CD4-positive, alpha-beta T cell treated with Interleukin-15 for 4 hours (primary cell): ENCODE measurements at places on chromosomes 4 and X.
A peak's percentile ranks its signal among the peaks of the same experiment; 100 is the strongest.

GRCh38 chrX:44980403-44980802, 107.4 kb downstream of the KDM6A start:
- DNase-seq: no peak

DNA sequence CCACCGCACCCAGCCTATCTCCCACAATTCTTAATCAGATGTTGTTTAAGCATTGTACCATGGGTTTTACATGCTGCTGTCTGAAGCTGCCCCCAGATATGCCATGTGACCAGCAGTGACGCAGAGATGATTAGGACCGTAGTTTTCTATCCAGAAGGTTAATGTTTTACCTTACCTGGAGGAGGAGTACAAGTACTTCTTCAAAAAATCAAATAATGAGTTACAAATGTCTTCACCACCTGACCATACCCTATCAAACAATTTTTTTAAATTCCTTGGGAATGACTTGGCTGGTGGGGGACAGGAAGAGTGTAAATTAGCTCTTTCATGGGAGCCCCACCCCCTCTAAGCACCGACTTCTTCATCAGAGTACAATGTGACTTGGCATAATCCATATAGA, 16.2 kb upstream of the SGMS2 start:
- DNase-seq: no peak

DNA sequence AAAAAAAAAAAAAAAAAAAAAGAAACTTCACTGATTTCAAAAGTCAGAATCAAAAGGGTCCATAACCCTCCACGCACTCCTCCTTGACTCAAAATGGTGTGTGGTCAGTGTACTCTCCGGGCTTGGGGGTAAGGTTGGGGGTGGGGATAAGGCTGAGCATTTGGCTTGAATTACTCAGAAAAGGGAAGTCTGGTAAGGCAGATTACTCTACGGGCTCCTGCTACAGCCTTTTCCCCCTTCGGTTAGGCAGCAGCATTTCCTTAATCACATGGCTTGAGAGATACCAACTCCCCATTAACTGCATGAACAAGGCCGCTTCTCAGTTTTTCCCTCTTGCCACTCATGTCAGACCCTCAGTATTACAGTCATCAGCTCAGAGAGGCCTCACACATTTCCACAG, 135.4 kb upstream of the DUSP21 start:
- DNase-seq: no peak

DNA sequence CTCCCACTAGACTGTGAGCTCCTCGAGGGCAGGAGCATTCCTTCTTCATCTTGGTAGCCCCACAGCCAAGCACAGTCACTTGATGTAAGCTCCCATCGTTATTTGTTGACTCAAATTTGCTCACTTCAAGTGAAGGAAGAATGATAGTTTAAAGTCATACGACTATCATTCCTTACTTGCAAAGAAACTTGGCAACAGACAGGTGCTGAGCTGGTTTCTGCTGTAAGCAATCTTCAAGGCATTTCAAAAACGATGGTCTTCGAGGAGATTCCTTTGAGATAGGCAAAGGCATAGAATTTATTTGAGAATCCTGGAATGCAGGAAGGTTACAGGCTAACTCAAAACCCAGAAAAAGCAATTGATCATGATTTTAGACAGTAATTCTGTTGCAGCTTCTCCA, 64.8 kb downstream of the QDPR start:
- no peak for DNase-seq

- DNase-seq: no peak
These were observed 184.2 kb upstream of the HCCS start for GRCh38 chrX:10926891-10927290.

DNA sequence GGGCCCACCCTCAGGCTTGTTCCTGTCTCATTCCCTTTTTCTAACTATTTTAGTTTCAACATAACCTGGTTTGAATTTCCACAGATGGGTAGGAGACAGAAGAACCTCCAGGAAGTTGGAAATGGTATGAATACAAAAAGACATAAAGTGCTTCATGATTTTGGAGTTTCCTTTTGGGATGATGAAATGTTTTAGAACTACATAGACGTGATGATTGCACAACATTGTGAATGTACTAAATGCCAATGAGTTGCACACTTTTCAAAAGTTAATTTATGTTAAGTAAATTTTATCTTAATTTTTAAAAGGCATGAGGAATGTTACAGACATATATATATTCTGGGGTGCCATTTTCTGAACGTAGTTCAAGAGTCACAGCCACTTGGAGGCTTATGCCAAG, 41.1 kb upstream of the IBSP start:
- DNase-seq: no peak

GRCh38 chrX:72069350-72070160, 62.2 kb downstream of the RTL5 start:
- no peak for DNase-seq

DNA sequence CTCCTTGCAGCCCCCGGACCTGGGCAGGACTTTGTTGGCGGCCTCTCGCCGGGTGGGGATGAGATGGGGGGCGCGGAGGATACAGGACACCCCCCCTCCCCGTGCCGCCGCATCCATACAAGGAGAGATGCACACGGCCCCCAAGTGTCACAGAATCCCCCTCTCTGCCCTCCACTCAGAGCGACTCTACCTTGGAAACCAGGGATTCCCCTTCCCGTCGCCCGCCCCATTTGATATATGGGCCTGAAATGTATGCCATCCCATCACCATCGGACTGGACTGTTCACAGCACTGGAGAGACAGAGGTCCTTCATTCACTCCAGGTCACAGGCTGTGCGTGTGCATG, 426 bp downstream of the PORCN start:
- peak; percentile 3 for DNase-seq

DNA sequence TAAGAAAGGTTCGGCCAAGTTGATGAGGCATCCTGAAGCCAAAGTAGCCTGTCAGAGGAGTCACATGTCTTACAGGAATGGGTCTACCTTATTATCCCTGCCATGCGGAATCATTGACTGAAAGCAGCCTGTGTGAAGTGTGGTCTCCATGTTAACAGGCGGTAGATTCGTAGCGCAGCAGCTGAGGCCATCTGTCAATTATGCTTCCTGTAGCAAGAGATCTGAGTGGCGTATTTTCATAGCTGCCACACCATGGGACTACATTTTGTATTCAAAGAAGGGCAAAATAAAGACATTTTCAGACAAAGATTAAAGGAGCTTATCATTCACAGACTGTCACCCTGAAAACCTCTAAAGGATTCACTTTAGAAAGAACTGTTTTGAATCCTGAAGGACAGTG, 11.2 kb upstream of the MED14 start:
- DNase-seq: no peak

DNA sequence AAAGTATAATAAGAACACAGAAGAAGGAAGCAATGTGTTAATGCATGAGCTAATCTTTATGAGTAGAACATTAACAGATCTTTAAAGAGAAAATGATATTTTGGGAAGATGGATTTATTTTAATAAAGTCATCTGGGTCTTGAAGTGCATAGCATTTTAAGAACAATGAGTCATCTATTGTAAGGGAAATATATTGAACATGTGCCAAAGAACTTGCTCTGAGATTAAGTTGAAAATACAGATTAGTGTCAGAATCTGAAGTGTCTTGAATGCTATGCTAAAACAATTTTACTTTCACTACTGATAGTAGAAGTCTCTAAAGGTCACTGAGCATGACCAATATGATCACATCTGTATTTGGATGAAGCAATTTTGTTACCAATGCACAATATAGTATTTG, 776.7 kb upstream of the GRID2 start:
- DNase-seq: no peak

- DNase-seq: no peak
These were observed 697.5 kb upstream of the GNPDA2 start for GRCh38 chr4:45423896-45424295.

DNA sequence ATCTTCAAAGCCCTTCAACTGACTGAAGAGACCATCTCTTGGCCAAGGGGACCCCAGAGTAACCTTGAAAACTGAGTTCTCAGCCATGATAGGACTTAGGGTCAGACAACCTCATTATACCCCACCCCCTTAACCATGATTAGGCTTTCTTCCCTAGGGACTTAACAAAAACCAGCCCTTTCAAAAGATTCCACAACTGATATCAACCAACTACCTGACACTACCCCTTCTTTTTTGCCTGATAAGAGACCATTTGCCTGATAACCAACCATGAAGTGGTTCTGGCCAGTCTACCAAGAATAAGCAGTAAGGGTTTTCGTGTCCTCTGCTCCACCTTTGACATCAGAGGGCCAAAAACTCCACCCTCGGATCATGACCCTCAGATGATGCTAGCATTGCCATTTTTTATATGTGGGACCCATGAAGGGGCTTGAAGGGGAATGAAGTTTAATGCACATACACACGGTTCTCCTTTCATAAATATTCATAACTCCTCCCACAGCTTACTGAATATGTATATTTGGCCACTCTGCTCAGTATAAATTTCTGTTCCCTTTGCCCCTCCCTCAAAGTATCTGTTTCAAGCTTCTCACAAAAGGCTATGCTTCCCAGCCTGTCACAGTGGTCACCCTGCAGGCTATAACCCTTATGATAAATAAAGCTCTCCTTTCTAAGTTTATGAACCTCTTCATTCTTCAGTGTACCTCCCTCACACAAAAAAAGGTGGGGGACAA, 12.3 kb downstream of the TBCK start:
- DNase-seq: no peak

DNA sequence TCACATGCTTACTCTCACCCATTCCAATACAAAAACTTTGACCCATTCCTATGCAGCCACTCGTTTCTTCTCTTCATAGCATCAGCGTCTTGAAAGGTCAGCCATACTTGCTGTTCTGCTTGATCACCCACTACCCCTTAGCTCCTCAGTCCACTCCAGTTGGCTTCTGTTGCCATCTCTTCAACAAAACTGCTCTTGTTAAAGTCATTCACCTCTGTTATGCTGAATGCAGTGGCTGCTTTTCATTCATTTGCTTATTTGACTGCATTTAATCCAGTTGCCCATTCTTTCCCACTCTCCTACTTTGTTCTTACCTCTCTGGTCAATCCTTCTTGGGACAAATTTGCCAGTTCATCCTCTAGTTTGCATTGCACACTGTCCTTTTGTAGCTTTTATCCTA, 24.9 kb downstream of the CEP135 start:
- DNase-seq: no peak

- DNase-seq: no peak
These were observed 104.6 kb downstream of the PSAPL1 start for GRCh38 chr4:7330031-7330596.

DNA sequence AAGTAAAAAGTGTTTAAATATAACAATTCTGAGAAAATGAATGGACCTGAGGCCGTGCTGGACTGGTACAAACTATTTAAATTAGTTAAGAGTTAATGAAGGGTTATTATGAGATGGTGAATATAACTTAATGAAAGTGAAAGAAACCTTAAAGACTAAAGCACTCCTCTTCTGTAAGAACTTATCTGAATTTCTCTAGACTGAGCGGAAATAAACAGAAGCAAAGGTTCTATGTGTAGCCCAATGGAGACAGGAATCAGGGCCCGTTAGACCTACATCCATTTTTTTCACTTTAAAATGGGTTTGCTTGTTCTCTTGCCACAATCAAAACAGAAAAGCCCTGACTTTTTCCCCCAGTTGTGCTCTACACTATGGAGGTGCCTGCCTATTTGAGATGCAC, 14.9 kb downstream of the AMMECR1 start:
- no peak for DNase-seq

- DNase-seq: no peak
These were observed 216.3 kb upstream of the BCOR start for GRCh38 chrX:40314070-40314469.

DNA sequence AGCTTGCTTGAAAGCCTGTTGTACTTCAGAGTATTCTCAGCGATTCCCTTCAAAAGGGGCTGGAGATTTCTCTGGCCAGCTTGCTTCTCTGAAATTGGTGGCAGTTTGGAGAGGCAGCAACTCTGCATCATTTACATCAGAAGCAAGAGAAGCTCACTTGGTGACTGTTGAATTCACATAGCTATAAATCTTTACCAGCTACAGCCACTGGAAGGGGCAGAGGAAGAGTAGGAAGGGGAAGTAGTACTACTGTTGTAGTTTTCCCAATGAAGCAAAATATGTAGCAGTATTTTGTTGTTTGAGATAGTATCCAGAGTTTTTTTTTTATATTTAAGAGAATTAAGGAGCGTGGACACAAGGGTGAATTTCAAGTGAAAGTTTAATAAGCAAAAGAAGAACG, 2.8 kb downstream of the TENT5D start:
- no peak for DNase-seq

DNA sequence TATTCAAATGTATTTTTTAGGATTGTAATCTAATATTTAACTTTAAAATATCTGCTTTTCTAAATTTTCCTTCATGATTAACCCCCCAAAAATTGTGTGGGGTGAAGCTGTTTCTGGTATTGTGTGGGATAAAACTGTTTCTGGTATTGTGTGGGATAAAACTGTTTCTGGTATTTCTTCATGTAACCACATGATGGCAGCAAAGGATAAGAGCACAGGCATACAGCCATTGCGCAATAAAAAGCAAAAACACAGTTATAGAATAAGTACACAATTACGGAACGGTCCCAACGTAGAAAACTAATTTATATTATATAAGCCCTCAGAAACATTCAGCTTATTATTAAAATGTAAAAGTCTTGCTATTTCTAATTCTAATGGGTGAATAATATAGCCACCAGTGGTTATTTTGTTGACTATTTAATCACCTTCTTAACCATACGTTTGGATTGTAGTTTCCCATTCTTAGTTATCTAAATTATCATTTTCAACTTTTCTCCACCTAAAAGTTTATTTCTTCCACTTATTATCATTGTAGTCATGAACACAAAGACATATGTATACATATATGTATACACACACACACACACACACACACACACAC, 333.9 kb upstream of the FSTL5 start:
- peak; percentile 17 for DNase-seq

DNA sequence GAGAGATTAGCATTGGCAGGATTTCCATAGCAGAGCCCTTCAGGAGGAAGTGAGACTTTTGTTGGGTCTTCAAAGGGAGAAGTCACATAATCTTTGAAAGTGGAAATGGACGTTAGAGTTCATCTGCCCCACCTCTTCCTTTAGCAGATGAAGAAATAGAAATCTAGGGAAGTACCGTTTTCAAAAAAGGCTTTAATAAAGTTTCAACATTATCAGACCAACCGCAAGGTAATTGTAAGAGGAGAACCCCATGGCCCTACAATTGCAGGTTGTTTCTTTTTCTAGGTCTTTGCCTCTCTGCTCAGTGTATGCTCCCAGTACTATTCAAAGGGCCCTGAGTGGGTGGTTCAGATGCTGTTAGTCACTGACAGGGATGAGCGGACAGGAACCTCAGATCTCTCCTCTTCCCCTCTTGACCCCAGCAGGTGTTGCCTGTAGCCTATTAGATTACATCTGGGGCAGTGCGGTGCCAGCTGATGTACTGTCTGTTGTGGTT, 48.6 kb upstream of the AP1S2 start:
- no peak for DNase-seq

DNA sequence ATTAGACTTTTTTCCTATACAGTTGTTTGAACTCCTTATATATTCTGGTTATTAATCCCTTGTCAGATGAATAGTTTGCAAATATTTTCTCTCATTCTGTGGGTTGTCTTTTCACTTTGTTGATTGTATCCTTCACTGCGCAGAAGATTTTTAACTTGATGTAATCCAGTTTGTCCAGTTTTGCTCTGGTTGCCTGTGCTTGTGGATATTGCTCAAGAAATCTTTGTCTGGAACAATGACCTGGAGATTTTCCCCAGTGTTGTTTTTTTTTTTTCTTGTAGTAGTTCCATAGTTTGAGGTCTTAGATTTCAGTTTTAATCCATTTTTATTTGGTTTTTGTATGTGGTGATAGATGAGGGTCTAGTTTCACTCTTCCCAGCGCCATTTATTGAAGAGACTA, 289.8 kb upstream of the SPOCK3 start:
- no peak for DNase-seq

- peak; percentile 100 for DNase-seq
These were observed at the start of gene GRPEL1 for GRCh38 chr4:7067452-7068278. Gene GRPEL1 (minus strand): TSS chr4:7068064. CDS start chr4:7068032, 32 bp downstream.

GRCh38 chrX:26954029-26954428, 509.1 kb downstream of the PPP4R3C start:
- no peak for DNase-seq
